Calu3 (cell line): ENCODE measurements at places on chromosomes 6 and 20. TPM values are rescaled to one million over a fixed set of nuclear protein-coding genes. Genes with fewer than 3 reads are reported as not detected.

DNA sequence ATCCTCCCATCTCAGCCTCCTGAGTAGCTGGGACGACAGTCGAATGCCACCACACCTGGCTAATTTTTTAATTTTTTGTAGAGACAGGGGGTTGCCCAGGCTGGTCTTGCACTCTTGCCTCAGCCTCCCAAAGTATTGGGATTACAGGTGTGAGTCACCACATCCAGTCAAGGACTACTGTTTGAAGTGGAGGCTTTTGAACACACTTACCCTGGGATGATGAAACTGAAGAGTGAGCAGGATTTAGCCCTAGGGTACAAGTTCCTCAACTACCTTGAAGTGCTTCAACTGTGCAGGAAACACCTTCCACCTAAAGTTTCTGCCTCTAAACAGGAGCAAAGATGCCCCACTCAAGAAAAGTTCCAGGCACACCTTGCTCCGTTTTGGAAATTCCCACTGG, 15.7 kb upstream of the PARD6B start:
- peaks cover 6% of the 10 kb centered on the region for H3K36me3 ChIP-seq
- H3K4me3 ChIP-seq: no peak overlapping the region
- DNase-seq: no peak
- H3K4me1 ChIP-seq: peaks cover 44% of the 10 kb centered on the region
- H3K27me3 ChIP-seq: no peaks in the 10 kb centered on the region
- no peak overlapping the region for H3K27ac ChIP-seq

GRCh38 chr20:35125753-35126152, 21.4 kb downstream of the EDEM2 start:
- peaks cover 57% of the 10 kb centered on the region for H3K36me3 ChIP-seq
- no peak overlapping the region for H3K27ac ChIP-seq
- no peaks in the 10 kb centered on the region for H3K27me3 ChIP-seq

- H3K36me3 ChIP-seq: no peaks in the 10 kb centered on the region
- H3K4me3 ChIP-seq: no peak overlapping the region
- no peaks in the 10 kb centered on the region for H3K27me3 ChIP-seq
- no peaks in the 10 kb centered on the region for H3K4me1 ChIP-seq
Observed at GRCh38 chr20:23541330-23541729, 27.0 kb downstream of the CST9L start.

- H3K4me1 ChIP-seq: no peaks in the 10 kb centered on the region
- H3K36me3 ChIP-seq: no peaks in the 10 kb centered on the region
- H3K27ac ChIP-seq: no peak overlapping the region
- no peaks in the 10 kb centered on the region for H3K27me3 ChIP-seq
- H3K4me3 ChIP-seq: no peak overlapping the region
Observed at GRCh38 chr6:3789018-3789895, 37.7 kb upstream of the PXDC1 start.

DNA sequence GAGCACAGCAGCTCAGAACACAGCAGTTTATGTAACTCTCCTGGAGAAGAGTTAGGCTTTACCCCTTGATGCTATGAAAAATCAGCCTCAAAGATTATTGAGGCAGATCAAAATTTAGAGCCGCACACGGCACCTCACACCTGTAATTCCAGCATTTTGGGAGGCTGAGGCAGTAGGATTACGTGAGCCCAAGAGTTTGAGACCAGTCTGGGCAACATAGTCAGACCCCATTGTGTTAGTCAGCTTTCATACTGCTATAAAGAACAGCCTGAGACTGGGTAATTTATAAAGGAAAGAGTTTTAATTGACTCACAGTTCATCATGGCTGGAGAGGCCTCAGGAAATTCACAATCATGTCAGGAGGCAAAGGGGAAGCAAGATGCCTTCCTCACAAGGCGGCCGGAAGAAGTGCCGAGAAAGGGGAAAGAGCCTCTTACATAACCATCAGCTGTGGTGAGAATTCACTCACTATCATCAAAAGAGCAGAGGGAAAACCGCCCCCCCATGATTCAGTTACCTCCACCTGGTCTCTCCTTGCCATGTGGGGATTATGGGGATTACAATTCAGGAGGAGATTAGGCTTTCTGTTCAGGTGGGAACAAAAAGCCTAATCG, 87.7 kb downstream of the SGK1 start:
- H3K36me3 ChIP-seq: no peaks in the 10 kb centered on the region
- no peak overlapping the region for H3K27ac ChIP-seq
- no peak overlapping the region for H3K4me3 ChIP-seq
- H3K27me3 ChIP-seq: no peaks in the 10 kb centered on the region
- peaks cover 9% of the 10 kb centered on the region for H3K4me1 ChIP-seq
- no peak for DNase-seq

Gene PDYN
- not detected in 2 replicates for total RNA-seq

Gene LY6G6F
- not detected in 2 replicates for total RNA-seq

- no peak overlapping the region for H3K4me3 ChIP-seq
- no peaks in the 10 kb centered on the region for H3K27me3 ChIP-seq
- H3K4me1 ChIP-seq: no peaks in the 10 kb centered on the region
- H3K27ac ChIP-seq: no peak overlapping the region
Observed at GRCh38 chr20:9354579-9354978, 159.8 kb upstream of the LAMP5 start.

Gene COX4I2
- not detected in 2 replicates for total RNA-seq
